Vagina (tissue), 2 donors: ENCODE measurements at places on chromosomes 3 and 15. TPM values are rescaled to one million over a fixed set of nuclear protein-coding genes. Genes with fewer than 3 reads are reported as not detected.

DNA sequence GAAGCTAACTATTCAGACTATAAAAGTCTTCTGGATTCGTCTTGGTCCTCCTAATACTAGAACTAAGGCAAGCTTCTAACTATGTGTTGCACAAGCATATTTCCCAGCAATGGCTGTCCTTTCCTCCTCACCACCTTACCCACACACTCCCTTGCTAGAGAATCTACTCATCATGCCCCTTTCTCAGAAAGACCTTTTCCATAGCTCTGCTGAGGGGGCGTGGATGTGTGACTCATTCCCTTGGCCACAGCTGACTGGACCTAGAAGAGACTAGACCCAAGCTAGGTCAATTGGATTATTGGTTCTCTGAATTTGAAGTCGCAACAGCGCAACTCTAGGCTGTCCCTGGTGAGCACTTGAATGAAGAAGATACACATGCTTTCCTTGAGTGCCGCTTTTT is 47.1 kb downstream of the ERC2 start:
- no peak for DNase-seq

Gene TNFAIP8L3
- 21.9 TPM for total RNA-seq

DNA sequence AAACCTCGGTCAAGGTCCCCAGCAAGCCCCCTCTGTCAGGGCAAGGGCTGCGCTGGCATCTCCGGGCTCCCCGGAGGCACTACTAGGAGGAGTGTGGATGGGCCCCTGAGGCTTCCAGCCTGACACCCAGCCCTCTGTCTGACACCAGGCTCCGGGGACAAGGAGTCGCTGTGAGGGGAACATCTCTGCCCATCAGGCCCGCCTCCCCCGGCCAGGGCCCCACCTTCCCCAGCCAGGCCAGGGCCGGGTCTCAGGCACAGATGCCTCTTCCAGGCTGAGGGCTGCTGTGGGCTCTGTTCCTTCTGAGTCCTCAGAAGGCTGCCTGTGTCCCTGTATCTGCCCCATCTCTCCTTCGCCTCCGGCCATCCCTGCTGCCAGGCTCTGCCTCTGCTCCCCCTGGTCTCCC is 15.8 kb downstream of the CSPG4 start:
- DNase-seq: no peak

Gene HES1
- total RNA-seq: 191 TPM

Gene SPINT1
- total RNA-seq: 80.3 TPM

GRCh38 chr3:101235048-101235447 is 85.3 kb downstream of the IMPG2 start:
- DNase-seq: no peak

DNA sequence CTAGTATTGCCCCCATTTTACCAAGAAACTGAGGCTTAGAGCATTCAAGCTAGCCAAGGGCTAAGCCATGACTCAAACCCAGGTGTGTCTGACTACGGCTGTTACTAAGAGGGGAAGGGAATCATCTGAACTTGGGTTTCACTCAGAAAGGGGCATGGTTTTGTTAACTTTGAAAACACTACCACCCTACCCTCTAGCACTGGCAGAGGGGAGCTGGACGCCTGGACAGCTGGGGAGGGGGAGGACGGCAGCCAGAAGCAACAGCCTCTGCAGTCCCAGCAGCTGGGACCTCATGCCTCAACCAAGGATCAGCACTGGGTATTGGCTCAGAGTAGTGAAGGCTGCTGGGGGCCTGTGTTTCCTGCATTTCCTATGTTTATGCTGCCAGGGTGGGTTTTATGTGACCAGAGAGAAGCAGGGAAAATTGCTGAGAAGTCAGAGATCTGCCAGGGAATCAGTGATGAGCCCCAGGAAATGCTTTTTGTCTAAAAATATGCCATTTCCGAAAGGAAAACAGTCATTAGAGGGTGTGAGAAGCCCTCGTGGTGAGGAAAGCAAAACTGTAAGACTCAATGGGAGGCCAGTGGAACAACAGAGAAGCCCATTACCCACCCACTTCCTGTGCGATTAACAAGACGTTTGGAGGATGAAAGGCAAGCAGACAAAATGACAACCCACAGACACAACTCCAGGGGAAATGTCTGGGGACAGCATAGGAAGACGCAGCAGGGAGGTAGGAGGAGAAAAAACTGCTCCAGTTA is 41.2 kb downstream of the LIPC start:
- DNase-seq: no peak

DNA sequence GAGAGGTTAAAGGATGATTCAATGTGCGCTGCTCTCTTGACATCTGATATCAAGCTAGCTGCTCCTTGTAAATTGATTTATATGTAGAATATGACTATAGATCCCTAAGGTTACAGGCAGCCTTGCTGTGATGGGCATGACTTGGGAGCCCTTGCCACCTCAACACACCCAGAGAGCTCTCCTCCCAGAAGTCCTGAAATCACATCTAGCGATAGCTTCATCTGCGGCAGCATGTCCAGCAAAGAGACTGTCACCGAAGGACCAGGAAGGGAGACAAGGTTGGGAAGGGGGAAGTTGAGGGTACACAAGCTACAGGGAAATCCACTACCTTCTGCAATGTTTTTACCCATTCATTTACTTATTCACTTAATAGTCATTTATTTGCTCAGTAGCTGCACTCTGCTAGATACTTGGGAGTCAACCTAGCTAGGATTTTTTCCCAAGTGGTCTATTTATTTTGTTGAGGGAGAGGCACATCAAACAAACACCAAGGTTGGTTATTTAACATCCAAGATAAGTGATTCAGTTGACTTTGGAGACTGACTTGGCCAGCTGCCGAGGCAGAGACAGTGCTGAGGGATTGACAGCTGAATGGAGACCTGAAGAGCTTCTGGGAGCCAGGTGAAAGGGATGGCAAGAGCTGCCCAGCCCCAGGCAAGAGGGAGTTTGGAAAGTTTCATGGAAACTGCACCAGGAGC is 205.8 kb upstream of the IL12A start:
- no peak for DNase-seq

Gene RHOV
- 32.9 TPM for total RNA-seq

Gene WNT7A
- total RNA-seq: not detected

DNA sequence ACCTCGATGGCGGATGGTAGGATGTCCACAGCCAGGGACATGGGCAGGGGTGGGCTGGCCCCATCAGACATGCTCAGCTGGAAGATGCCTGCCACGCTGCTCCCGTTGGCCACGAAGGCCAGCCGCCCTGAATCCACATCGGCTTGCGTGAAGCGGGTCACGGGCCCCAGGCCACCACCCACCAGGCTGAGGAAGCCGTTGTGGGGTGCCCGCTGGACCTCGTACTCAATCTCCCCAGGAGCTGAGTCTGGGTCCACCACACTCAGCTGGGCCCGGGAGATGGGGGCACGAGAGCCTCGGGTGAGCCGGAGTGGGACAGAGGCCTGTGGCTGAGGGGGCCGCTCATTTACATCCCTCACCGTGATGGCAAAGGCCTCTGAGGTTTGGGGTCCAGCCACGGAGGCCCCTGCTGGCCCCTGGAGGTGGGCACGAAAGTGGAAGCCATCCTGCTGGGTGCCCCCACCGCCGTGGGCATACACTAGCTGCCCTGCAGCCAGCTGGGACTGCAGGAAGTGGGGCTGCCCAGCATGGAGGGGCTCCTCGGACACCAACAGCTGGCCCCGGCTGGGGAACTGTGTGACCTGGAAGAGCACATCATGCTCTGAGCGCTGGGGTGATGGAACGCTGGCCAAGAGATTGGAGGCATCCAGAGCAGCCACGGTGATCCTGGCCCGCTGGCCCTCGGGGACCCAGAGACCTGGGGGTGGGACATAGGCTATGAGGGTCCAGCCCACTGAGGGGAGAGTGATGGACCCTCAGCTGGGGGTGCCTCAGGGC is 29.2 kb downstream of the SNX33 start:
- no peak for DNase-seq

DNA sequence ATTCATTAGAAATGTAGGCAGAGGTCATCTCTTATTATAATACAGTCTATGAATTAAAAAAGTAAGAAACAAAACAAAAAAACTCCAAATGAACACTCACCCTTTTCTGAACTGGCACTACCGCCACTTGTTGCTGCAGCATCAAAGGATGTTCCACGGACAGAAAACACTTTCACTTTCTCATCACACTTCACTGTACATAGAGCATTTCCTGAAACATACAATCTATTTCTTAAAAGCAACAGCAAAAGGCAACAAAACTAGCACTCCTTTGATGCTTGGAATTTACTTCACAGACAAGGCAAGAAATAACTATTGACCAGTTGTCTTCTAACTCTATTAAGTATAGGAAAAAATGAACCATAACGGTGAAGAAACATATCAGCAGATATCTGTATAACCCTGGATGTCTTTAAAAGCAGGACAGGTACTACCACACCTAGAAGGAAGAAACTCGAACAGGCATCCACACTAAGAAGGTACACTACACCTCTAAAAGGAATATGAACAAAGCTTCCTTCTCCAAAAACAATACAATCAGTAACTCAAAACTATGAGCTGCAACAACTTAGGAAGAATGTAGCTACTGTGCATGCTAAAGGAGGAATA is 24.9 kb downstream of the ETFA start:
- no peak for DNase-seq

Gene PTPRG
- total RNA-seq: 47.6 TPM

DNA sequence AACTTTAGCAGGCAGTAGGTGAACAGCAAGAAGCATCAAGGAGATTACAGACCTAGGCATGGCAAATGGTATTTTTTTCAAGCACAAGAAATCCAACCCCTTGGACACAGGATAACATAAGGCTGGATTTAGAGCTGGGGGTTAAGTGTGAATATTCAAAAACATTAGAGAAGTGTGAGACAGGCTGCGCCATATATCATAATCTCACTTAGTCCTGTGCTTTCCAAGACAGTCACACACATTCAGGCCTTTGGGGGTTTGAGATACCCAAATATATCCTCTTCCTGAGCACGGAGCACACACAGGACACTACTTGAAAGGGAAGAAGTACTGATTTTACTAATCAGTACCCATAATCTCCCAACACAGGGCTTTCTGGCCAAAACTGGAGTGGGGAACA is 83.0 kb upstream of the CLDN18 start:
- no peak for DNase-seq

Gene C3orf70
- total RNA-seq: 5.6 TPM

Gene INKA1
- 12.5 TPM for total RNA-seq

Gene KNG1
- not detected for total RNA-seq

DNA sequence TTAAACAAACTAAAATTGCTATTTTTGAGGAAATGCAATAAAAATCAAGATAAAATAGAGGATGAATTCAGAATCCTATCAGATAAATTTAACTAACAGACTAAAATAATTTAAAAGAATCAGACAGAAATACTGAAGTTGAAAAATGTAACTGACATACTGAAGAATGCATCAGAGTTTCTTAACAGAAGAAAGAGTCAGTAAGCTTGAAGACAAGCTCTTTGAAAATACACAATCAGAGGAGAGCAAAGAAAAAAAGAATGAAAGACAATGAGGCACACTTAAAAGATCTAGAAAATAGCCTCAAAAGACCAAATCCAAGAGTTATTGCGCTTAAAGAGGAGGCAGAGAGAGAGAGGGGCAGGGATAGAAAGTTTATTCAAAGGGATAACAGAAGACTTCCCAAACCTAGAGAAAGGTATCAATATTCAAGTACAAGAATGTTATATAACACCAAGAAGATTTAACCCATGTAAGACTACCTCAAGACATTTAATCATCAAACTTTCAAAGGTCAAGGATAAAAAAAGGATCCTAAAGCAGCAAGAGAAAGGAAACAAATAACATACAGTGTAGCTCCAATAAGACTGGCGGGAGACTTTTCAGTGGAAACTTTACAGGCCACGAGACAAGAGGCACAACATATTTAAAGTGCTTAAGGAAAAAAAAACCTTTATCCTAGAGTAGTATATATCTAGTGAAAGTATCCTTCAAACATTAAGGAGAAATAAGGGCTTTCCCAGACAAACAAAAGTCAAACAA is 24.7 kb downstream of the PEAK1 start:
- no peak for DNase-seq

- no peak for DNase-seq
These were observed 283.9 kb downstream of the RORA start for GRCh38 chr15:60945196-60945595.

- DNase-seq: no peak
These were observed 139.6 kb downstream of the PTPRG start for GRCh38 chr3:61701011-61701410.

- no peak for DNase-seq
These were observed 52.2 kb downstream of the ABI3BP start for GRCh38 chr3:100941041-100941440.

DNA sequence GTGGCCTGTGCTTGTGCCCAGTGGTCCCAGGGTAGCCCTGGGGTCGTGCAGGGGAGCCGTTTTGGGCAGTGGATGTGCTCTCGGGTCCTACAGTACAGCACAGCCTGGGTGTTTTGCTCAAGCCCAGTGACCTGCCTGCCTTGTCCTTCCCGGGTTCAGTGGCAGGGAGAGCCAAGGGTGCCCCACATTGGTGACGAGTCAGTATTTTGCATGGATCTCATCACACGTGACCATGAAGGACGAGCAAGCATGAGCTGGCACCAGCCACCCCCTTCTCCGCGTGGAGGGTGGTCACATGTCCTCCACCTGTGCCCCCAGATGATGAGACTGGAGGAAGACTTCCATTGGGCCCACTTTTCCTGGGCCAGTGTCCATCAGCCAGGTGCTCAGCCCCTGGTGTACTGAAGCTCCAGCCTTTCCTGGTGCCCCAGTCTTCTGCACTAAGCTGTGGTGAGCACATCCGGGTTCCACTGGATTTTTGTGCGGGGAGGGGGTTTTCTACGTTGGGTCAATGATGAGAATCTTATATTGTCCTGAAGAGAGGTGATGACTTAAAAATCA is 197.5 kb downstream of the UBE3A start:
- DNase-seq: no peak

Gene CNTN3
- not detected for total RNA-seq

GRCh38 chr3:130085881-130086280 is 4.2 kb downstream of the ALG1L2 start:
- DNase-seq: no peak

DNA sequence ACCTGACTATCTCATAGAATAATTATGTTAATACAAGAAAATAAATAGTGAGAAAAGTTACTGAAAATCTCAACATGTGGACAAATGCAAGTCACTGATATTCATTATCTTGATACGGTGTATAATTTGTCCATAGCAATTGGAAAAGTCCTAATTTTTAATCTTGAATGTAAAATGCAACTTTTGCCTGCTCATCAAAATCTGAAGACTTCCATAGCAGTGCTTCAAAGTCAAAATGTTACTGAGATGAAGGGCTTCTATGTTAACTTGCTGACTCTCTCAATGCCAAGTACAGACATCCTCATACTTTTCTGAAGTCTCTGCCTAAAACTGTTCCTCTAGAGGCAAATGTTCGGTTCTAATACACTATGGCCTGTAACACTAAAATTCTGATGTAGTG is 1300.1 kb upstream of the EPHA6 start:
- no peak for DNase-seq

- no peak for DNase-seq
These were observed 62.1 kb upstream of the XCR1 start for GRCh38 chr3:46089237-46090011.

GRCh38 chr15:67146875-67147381 is 81.5 kb downstream of the SMAD3 start:
- no peak for DNase-seq

DNA sequence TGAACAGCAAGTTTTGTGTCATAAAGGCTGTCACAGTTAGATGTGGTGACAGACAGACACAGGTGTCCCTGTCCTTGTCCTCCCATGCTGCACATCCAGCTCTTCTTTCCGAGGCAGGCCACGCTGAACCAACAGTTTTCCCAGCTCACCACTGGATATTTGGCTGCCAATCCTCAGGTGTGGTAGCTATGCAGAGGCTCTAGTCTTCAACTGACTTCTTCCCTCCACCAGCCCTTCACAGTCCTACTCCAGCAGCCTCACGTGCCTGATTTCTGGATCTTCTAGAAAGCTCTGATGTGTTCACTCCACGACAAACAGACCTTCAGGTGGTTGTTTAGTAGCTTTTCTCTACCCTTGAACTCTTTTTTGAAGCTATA is 145.5 kb downstream of the UACA start:
- DNase-seq: peak; percentile 55
